ENCODE measurements at places on chromosomes 6 and 20. TPM values are rescaled to one million over a fixed set of nuclear protein-coding genes. Genes with fewer than 3 reads are reported as not detected.

The GABRR2 gene
- 2.5 TPM for polyA plus RNA-seq

- DNase-seq: no peak
Observed at GRCh38 chr20:3250091-3250504, 11.1 kb upstream of the SLC4A11 start.

GRCh38 chr20:21029341-21029740 is 76.8 kb downstream of the LINC00237 start:
- no peak for DNase-seq

DNA sequence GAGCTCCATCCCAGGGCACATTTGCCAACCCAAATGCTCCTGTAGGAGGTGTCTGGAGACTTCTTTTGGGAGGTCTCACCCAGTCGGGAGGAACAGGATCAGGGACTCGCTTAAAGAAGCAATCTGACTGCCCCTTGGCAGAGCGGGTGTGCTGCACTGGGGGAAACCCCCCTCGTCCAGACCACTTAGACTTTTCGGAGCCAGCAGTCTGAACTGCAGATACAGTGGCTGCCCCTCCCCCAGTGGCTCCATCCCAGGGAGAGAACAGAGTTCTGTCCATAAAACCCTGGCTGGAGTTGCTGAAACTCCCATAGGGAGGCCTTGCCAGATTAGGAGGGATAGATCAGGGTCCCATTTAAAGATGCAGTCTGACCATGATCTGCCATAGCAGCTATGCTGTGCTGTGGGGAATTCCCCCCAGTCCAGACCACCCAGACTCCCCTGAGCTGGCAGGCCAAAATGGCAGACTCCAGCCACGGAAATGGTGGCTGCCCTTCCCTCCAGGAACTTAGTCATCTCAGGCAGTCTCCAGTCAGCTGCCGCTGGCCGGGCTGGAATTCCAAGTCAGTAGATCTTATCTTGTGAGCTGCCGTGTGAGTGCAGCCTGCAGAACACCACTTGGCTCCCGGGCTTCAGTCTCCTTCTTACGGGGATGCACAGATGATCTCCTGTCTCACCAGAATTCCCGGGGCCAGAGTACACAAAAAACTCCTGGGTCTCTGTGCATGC is 278.1 kb upstream of the SASH1 start:
- peak; percentile 11 for DNase-seq

Measured in left lung (tissue), 14 donors.